Calu3 (cell line): ENCODE measurements at places on chromosomes 6 and 20.

DNA sequence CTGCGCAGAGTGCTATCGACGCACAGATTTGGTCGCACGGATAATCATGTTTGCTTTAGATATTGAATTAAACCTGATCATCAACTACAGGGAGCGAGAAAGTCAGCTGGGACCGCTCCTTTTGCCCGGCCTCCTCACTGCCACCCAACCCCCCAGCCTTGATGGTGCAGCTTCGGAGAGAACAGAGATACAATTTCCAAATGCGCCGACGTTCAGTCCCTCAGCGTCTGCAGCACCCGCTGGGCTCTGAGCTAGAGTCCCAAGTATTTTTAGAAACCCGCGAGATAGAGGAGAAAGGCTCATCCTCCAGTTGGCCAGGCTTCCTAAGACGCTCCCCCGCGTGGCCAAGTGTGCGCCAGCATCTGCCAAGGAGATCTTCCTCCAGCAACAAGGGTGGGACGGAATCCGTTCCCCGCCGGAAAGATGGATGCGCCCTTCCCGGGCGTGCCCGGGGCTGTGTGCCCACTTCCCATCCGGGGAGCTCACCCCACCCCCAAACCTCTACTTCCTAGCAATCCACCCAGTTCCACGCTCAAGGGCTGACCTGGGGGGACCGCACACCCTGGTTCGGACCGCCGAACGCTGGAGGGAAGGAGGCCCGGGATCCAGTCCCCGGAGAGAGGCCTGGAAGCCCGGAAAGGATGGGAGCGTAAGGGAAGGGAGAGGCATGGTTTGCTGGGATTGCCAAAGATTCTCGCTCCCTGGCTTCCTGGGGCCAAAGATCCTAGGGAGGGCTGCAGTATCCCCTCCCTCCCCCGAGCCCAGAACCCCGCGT is 4.1 kb downstream of the NKX2-2 start:
- DNase-seq = no peak

DNA sequence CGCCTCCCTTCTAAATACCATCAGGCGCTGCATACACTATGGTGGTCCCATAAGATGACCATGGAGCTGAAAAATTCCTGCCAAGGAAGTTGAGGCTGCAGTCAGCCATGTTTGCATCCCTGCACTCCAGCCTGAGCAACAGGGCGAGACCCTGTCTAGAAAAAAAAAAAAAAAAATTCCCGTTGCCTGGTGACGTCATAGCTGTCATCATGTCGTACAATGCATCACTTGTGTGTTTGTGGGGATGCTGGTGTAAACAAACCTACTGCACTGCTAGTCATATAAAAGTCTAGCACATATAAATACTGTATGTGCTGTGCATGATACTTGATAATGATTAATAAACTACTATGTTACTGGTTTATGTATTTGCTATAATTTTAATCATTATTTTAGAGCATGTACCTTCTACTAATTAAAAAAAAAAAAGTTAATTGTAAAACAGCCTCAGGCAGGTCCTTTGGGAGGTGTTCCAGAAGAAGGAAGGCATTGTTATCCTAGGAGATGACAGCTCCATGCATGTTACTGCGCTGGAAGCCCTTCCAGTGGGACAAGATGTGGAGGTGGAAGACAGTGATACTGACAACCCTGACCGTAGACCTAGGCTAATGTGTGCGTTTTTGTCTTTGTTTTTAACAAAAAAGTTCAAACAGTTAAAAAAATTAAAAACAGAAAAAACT is 132.6 kb downstream of the BANF2 start:
- DNase-seq = no peak

GRCh38 chr6:22926790-22927354 is 357.5 kb downstream of the HDGFL1 start:
- DNase-seq = no peak

GRCh38 chr6:43247114-43247999 is 4.1 kb downstream of the TTBK1 start:
- DNase-seq = peak; percentile 94

DNA sequence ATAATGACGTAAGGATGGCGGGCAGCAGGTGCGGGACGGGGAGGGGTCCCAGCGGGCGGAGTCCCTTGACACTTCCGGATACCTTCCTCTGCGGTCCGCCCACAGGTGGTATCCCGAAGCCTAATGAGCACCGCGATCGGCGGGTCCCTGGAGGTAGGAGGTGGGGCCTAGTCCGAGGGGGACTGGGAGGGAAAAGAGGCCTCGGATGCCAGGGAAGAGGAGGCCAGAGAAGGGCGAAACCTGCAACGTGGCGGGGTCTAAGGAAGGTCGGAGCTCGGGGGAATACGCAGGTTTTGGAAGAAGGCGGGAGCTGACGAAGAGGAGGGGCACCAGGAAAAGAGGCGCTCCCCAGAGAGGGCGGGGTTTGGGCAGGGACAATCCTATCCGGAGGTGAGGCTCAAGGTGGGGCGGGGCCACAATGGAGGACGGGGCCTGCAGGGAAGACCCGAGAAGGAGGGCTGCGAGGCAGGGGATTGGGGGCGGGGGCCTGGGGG is 3.7 kb downstream of the PRSS16 start:
- DNase-seq = peak; percentile 99

- peak; percentile 2 for DNase-seq
Observed at GRCh38 chr6:120077489-120077888, 727.9 kb upstream of the MAN1A1 start.

GRCh38 chr6:112021691-112022310 is 32.1 kb upstream of the CCN6 start:
- no peak for DNase-seq

- DNase-seq = no peak
Observed at GRCh38 chr6:17267566-17267965, 13.6 kb upstream of the RBM24 start.

- no peak for DNase-seq
Observed at GRCh38 chr6:168916576-168917211, 337.0 kb downstream of the THBS2 start.

- DNase-seq = no peak
Observed at GRCh38 chr6:71545905-71546304, 257.3 kb downstream of the OGFRL1 start.

DNA sequence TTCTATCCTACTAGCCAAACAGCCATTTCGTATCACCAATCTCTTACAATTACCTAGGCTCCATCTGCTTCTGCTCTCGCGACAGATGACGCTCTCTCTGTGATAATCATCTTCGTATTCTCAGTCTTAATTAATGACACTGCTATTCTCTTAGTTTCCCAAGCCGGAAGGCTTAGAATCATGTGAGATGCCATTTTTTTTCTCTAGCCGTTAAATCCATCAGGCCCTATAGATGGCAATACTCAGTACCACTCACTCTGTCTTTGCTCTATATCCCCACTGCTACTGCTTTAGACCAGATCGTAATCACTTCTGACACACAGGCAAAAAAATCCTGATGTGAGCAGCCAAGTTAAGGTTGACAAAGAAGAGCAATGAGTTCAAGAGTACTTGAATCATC is 2.1 kb upstream of the THEMIS start:
- DNase-seq = no peak

DNA sequence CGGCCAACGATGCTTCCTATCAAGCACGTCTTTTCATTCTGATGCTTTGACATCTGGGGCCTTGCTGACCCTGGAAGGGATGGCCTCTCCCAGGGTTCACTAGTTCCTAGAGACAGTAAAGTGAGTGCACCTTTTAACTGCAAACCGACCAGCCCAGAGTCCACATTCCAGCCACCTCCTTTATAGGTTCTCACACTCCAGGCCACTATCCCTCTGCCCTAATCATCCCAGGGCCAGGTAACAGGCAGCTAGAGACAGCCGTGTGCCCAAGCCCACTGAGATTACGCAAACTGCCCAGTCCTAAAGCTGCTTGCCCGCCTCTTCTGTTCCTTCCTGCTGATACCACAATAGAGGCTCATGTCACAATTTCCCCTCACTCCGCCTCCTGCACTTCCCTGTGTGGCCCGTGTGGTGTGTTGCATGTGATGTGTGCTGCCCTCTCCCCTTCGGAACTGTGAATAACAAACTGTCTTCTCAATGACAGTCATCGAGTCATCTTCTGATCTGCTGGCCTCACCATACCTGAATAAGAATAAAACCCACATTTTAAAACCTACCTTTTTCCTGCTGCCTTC is 123.7 kb upstream of the EXOC2 start:
- no peak for DNase-seq

DNA sequence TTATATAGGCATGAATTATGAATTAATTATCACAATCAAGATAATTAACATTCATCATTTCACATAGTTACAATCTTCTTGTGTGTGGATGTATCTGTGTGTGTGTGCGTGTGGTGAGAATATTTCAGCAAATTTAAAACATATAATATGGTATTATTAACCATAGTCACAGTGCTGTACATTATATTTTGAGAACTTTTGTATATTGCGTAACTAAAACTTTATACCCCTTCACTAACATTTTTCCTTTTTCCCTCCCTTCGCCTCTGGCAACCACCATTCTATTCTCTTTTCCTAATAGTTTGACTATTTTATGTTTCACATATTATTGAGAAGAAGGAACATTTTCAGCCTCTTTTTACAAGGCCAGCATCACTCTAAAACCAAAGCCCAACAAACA is 176.8 kb downstream of the HTR1B start:
- DNase-seq = no peak

- DNase-seq = no peak
Observed at GRCh38 chr20:46423882-46424482, 17.6 kb upstream of the ELMO2 start.

GRCh38 chr6:44892579-44892978 is 435.6 kb upstream of the RUNX2 start:
- DNase-seq = no peak

DNA sequence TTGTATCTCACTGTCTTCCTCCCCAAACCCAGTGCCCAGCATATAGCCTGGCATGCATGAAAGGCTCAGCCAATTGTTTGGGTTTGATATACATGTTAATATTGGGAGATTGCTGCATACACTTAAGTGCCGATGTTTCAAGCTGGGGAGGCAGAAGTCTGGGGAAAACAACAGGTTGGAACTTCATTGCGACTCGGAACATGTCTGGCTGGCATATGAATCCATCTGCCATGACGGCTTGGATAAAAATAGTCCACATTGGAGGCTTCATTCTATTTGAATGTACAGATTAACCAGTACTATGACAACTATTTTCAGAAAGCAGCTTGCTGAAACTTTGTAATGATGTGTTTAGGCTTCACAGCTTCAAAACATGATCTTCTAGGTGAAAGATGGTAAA is 261.0 kb downstream of the CDH26 start:
- DNase-seq = no peak

DNA sequence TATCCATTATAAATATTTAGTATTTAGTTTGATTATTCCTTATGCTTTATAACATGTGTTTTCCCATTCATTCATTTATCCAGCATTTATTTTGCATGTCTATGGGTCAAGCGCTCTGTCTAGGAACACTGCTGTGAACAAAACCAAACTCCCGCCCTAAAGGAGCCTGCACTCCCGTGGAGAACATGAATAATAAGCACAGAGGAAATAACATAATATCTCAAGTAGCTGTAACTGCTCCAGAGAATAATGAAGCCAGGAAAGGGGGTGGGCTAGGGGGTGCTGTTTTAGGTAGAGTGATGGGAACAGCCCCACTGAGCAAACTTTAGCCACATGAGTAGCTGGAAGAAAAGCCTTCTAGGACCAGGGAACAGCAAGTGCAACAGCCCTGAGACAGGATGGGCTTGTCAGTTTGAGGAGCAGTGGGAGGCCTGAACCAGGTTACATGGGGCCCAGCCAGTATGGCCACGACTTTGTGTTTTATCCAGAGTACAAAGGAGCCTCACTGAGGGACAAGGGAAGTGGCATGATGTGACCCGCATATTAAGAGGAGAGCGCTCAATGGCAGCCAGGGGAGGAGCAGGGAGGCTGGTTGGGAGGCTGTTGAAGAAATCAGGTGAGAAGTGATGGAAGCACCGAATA is 24.4 kb upstream of the PRND start:
- no peak for DNase-seq

- DNase-seq = no peak
Observed at GRCh38 chr20:21569586-21569985, 55.7 kb upstream of the NKX2-2 start.

DNA sequence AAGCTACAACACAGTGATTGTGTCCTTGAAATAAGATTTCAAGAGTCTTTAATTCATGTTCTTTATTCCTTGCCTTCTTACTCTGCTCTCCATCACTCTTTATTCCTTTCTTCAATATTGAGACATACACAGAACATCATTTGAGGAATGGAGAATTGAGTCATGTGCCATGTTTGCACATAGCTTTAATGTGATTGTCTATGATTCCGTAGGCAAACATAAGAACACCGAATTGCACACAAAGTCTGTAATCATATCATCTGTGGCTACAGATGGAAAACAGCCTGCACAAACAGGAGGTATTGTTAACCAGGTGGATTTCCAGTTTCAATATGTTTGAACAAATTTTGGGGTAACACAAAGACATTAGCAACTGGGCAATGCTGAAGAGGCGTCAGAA is 571.6 kb upstream of the GJE1 start:
- DNase-seq = no peak

GRCh38 chr20:39986173-39986904 is 702.7 kb downstream of the MAFB start:
- no peak for DNase-seq

DNA sequence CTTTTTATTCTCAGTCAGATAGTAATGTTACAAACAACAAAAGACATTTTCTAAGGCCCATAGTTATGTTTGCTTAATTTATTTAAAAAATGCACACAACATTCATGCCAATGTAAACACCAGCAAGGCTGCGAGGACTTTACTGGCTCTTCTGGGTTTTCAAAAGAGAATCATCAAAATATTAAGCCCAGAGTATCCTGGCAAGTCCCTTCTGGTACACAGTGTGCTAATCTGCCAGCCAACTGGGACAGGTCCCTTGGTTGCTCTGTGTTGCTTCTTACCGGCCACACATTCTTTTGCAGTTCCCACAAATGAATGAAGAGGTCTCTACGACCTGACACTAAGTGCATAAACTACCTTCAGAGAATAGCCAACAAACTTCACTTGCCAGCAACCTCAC is 42.6 kb upstream of the SPDEF start:
- DNase-seq = no peak

DNA sequence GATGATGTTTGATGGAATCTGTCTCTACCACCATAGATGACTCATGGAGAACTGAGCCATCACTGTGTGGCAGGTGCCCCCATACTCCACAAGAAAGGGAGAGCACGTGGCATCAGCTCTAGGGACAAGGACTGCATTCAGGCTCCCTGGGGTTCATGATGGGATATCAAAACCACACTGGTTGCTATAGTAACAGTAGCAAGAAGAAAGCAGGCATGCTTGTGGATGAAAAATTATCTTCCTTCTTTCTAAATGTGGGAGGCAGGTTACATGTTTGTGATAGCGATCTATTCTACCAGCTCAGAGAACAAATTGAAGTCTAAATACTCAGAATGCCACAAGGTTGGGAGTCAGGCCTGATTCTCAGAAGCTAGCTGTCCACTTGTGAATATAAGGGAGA is 224.2 kb downstream of the ARHGAP18 start:
- DNase-seq = no peak

DNA sequence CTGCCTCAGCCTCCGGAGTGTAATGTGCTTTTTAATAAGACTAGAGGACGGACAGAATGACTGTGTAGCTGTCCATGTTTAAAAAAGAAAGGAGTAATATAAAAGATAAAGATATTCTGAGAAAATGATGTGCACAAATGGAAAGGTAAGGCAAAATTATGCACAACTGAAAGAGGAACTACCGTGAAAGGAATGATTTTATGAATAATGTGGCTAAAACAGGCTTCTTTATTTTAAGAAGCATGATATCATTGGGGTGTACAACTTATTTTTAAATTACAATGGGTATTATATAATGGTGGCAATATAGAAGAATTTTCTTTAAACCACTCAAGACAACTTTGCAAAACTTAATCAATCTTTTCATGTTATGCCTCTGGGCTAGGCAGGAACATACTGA is 78.1 kb downstream of the FIG4 start:
- no peak for DNase-seq
